Fibroblast of skin of right quadriceps (primary cell): ENCODE measurements at places on chromosomes 12 and 14.

- no peak for DNase-seq
Measured at GRCh38 chr14:75827331-75827730, 154.5 kb downstream of the TGFB3 start.

GRCh38 chr14:56814519-56814959 lies 4.3 kb upstream of the OTX2 start:
- DNase-seq, result no peak

GRCh38 chr14:100302616-100303015 lies 3.6 kb downstream of the SLC25A29 start:
- DNase-seq, result no peak

- DNase-seq, result no peak
Measured at GRCh38 chr12:93689076-93689834, 12.1 kb downstream of the CRADD start.

DNA sequence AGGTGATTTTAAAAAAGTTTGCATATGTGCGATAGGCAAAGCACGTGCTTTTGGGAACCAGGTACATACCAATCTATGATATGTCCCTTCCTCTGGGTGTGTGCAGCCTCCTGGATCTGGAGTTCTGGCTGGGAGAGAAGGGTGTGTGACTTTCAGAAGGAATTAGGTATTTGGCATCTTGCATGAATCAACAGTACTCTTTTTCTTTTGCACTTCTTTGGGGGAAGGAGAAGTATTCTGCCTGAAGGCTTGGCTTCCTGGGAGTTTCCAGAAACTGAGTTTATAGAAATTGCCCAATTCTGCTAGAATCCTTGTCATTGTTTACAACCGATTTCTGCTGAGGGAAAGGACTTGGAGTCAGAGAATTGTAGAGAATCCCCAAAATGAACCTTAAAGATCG lies 2.9 kb upstream of the CLMN start:
- DNase-seq, result no peak

- DNase-seq, result no peak
Measured at GRCh38 chr14:30519961-30520360, 39.0 kb upstream of the G2E3 start.

GRCh38 chr12:80763874-80764273 lies 47.2 kb downstream of the MYF5 start:
- peak; percentile 60 for DNase-seq
